Chondrocyte (in vitro differentiated cells): ENCODE measurements at places on chromosomes 16 and 17. TPM values are rescaled to one million over a fixed set of nuclear protein-coding genes. Genes with fewer than 3 reads are reported as not detected.

DNA sequence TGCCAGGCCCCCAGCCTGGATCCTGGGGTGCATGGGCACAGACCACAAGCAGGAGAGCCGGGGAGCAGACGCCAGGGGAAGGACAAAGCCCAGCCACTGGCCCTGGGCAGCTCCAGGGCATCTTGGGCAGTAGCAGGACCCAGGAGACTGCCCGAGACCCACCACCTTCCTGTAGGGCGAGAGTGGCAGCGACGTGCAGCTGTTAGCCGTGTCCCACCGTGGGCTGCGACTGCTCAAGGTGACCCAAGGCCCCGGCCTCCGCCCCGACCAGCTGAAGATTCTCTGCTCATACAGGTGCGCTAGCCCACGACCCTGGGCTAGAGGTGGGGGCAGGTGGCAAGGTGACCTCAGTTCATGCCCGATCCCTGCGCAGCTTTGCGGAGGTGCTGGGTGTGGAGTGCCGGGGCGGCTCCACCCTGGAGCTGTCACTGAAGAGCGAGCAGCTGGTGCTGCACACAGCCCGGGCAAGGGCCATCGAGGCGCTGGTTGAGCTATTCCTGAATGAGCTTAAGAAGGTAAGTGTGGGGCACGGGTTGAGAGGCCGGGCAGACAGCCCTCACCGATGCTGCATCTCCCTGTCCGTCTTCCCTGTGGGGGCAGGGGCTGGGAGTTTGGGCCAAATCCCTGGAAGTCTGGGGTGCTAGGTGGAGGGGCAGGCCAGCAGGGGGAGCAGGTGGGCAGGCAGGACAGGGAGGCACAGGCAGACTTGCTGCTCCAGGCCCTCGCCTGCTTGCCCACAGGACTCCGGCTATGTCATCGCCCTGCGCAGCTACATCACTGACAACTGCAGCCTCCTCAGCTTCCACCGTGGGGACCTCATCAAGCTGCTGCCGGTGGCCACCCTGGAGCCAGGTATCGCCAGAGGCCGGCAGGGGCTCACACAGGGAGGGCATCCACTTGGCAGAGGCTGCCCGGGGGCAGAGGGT is 13.5 kb upstream of the SMIM5 start:
- no peak for DNase-seq

SEPTIN12 gene
- not detected in 3 replicates for total RNA-seq

- no peak for DNase-seq
Observed at GRCh38 chr16:30532285-30533145, 2.1 kb downstream of the ZNF747 start.

ABCC12 gene
- total RNA-seq = not detected in 3 replicates

JUP gene
- total RNA-seq = 8.1 to 22.0 TPM (median 18.8 TPM) in 3 replicates

GRCh38 chr16:11329071-11329491 is 16.2 kb upstream of the RMI2 start:
- no peak for DNase-seq

USP32 gene
- total RNA-seq = 35.2 to 42.2 TPM (median 41.1 TPM) in 3 replicates

GRCh38 chr17:58535431-58535830 is 21.0 kb upstream of the MTMR4 start:
- no peak for DNase-seq

GRCh38 chr17:11736613-11737312 is 138.5 kb downstream of the DNAH9 start:
- no peak for DNase-seq

FAM20A gene
- total RNA-seq = not detected in 3 replicates

- DNase-seq = no peak
Observed at GRCh38 chr17:64661976-64662773, at the start of gene SMURF2. TSS of gene SMURF2 (minus strand) at chr17:64662307. CDS start at chr17:64661880, 427 bp downstream.
